ENCODE measurements at places on chromosomes 3 and 15. TPM values are rescaled to one million over a fixed set of nuclear protein-coding genes. Genes with fewer than 3 reads are reported as not detected.

GRCh38 chr3:129992781-129993180, 18.3 kb downstream of the TRH start:
- H3K27me3 ChIP-seq: no peaks in the 10 kb centered on the region
- no peak for DNase-seq
- H3K27ac ChIP-seq: no peak overlapping the region
- no peaks in the 10 kb centered on the region for H3K4me1 ChIP-seq

- no peaks in the 10 kb centered on the region for H3K4me1 ChIP-seq
- no peaks in the 10 kb centered on the region for H3K27me3 ChIP-seq
Measured at GRCh38 chr15:33729653-33730052, 238.6 kb upstream of the CHRM5 start.

DNA sequence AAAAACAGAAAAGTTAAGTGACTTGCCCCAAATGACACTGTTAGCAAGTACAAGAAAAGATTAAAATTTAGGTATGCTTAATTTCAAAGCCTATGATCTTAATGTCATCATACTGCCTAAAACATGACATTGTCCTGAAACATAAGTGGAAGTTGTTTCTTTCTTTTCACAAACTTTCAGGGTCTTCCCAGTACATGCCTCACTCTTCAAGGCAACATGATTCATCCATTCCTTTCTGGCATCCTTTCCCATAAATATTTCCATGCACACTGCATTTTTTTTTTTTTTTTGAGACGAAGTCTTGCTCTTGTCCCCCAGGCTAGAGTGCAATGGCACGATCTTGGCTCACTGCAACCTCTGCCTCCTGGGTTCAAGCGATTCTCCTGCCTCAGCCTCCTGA, 42.5 kb upstream of the KPNA4 start:
- no peak overlapping the region for H3K27ac ChIP-seq
- H3K4me3 ChIP-seq: no peak overlapping the region
- no peaks in the 10 kb centered on the region for H3K36me3 ChIP-seq
- DNase-seq: no peak
- no peaks in the 10 kb centered on the region for H3K4me1 ChIP-seq

GRCh38 chr15:39629371-39629770, 48.5 kb downstream of the THBS1 start:
- DNase-seq: peak; percentile 48
- H3K4me1 ChIP-seq: peaks cover 17% of the 10 kb centered on the region
- H3K27ac ChIP-seq: peak overlapping the region; percentile 58

Gene CLDN16
- total RNA-seq: 1.7 TPM

Gene ROPN1B
- total RNA-seq: 1.0 TPM

Gene IL5RA
- 1.3 TPM for total RNA-seq
